Left ventricle myocardium inferior (tissue), 1 donor: ENCODE measurements at places on chromosomes 7 and 10. TPM values are rescaled to one million over a fixed set of nuclear protein-coding genes. Genes with fewer than 3 reads are reported as not detected.

HEPACAM2 gene
- not detected for total RNA-seq

CNOT4 gene
- total RNA-seq = 26.1 TPM

CPA5 gene
- not detected for total RNA-seq

NUTM2A gene
- total RNA-seq = 2.2 TPM

AKR1D1 gene
- total RNA-seq = not detected

TUBAL3 gene
- total RNA-seq = 0.36 TPM

WNT2 gene
- 0.14 TPM for total RNA-seq

CYP3A5 gene
- not detected for total RNA-seq

CHRM2 gene
- total RNA-seq = 76.2 TPM

CALHM1 gene
- total RNA-seq = not detected

GALNT17 gene
- 95.3 TPM for total RNA-seq

IL15RA gene
- total RNA-seq = 6.0 TPM

DNA sequence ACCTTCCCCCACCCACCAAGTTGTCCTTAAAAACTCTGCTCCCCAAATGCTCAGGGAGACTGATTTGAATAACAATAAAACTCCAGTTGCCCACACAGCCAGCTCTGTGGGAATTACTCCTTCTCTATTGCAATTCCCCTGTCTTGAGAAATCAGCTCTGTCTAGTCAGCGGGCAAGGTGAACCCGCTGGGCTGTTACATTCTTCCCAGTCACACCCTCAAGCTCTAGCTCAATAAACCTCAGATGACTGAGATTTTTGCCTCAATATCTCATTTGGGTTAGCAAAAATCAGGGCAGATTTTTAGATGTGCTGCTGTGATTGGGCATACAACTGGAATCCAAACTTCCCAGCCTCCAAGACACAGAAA lies 32.9 kb downstream of the SVOPL start:
- DNase-seq = no peak

DNA sequence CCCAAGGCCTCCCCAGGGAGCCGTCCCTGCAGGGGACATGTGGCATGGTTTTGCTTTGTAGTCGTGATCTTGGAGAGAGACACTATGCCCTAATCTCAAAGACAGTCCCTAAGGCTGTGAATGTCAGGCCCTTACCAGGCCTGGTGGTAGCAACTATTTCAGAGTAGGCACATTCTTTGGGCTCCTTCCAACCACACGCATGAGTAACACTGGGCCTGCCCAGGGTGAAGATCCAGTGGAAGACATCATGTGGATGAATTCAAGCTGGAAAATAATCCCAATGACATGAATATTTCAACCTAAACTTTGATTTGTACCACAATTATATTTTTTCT lies 39.5 kb upstream of the INSIG1 start:
- DNase-seq = no peak

- peak; percentile 53 for DNase-seq
These were observed 99.5 kb downstream of the HIP1 start for GRCh38 chr7:75639071-75639885.

- DNase-seq = no peak
These were observed 3.3 kb upstream of the MAT1A start for GRCh38 chr10:80292607-80293239.

DNA sequence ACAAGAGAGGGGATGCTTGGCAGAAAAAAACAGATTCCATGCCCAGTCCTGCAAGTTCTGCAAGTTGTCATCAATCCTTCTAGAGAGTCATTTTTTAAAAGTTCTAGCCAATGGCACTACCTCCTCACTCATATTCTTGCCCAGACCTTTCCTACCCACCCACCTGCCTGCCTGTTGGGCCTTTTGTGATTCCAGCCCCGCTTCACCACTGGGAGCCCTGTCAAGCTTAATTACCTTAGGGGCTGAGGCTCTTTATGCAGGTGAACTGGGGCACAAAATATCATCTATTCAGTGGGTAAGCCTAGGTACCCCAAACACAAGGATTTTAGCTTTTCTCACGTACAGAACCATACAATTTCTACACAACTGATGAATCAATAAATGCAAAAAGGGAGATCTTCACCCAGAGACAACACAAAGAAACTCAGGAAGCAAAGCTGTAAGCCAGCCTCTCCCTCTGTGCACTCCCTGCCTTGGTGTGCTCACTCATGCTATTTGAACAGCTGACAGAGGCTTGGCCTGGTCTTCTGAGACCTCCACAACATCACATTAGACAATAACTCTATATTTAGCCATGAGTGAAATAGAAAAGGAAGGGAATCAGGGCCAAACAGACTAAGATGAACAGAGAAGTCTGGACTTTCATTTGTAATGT lies 222.6 kb downstream of the HTR7 start:
- DNase-seq = no peak

GRCh38 chr7:142200206-142200605 lies 57.7 kb downstream of the PRSS58 start:
- no peak for DNase-seq

DNA sequence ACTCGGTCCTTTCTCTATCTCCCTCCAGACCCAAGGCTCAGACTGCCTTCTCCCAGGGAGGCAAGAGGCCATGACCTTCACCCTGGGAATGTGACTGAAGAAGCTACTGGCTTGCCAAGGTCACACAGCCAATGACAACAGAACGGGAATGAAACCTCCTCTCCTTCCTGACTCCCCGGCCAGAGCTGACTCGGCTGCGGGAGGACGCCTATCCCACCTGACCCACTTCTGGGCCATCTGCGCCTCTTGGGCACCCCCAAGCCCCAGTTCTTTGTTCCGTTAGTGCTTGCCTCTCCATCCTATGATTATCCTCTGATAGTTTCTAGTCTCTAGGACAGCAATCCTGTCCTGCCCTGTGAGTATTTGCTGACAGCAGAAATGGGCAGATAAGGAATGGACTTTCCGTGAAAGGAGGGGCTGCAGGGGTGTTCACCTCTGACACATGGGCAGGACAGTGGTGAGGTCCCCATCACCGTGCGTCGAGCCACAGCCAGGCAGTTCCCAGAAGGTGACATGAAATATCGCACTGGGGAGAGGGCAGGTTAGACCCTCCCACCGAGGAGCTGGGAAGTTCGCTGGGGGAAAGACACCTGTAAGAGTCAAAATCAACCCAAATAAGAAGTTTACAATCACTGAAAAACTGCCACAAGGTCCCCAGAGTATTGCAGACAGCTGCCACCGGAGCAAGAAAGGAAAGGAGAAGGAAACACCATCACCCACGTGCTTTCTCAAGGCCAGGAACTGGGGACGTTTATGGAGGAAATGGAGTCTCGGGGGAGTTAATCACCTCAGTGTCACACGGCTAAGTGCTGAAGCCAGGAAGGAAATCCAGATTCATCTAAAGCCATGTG lies 63.0 kb downstream of the INSIG1 start:
- no peak for DNase-seq

GRCh38 chr10:27256299-27257189 lies 15.9 kb upstream of the ACBD5 start:
- DNase-seq = no peak

GRCh38 chr10:96878057-96878456 lies 46.0 kb downstream of the LCOR start:
- DNase-seq = no peak

DNA sequence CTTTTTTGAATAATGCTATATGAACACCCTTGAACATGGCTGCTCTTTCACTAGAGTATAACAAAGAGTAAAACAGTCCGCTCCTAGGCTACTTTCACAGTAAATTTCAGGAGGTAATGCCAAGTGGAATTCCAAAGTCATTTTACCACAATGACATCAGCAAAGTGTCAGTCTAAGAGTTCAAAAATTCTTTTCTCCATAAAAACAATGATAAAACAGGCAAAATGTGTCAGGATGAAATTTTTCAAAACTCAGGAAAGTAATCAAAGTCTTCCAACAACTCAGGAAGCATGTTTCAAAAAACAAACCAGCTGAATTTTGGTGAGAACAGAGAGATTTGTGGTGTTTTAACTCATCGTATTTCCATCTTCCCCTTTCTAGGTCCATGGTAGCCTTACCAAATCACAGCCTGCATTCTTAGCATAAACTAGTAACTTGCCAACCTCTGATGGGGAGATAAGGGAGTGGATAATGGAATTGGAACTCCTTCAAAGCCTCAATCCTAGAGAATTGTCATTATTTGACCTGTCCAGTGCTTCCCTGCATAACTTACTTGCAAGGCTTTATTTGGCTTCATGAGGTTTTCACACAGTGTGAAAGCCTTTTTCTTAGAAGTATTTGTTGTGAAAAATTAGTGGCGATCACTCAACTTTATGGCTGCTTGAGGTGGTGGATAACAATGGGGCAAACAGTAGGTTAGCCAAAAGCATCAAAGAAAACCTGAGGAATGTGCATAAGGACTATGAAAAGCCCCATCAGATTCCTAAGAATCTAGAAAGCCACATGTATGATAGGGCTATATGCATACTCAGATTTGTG lies 302.7 kb downstream of the HDAC9 start:
- DNase-seq = no peak

- no peak for DNase-seq
These were observed 155.6 kb upstream of the PRSS58 start for GRCh38 chr7:142413280-142414000.

DNA sequence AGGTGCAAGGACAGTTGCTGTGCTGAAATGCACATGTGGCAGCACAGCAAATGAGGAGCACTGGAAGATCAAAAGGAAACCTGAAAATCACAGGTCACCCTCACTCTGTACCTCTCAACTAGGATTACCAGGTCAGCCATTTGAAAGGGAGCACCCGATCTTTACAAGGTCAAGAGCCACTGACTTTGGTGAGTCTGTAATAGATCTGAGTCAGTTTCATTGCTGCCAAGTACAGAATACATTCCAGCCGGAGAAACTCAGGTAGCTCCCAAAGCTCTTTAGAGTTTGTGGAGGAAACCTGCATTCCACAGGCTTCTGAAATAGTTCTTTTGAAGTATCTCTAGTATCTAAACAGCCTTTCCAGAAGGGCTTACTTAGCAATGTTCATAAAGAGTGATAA lies 217.5 kb downstream of the SNX13 start:
- DNase-seq = no peak

DNA sequence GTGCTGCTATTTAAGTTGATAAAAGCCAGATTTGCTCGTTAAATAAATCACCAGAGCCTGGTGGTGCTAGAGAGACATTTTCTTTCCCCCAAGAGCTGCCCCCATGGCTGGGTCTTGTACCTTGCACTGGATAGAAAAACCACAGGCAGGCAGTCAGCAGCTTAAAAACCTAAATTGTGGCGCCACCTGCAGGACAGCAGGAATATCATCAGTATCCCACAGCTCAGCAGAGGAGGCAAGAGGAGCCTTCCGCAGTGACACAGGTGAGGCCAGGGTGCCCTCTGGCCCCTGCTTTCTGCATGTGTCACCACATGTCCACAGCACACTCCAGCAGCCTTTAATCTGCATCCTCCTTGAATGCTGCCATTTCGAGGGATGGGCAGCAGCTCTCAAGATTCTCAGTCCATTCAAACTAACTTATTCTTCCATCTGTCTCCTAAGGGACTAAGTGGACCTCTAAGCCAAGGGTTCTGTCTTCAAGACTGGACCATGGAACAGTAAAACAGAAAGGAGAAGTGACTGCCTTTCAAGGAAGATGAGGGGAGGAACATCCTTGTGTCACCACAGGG lies 4.5 kb upstream of the PLXNA4 start:
- peak; percentile 64 for DNase-seq

DNA sequence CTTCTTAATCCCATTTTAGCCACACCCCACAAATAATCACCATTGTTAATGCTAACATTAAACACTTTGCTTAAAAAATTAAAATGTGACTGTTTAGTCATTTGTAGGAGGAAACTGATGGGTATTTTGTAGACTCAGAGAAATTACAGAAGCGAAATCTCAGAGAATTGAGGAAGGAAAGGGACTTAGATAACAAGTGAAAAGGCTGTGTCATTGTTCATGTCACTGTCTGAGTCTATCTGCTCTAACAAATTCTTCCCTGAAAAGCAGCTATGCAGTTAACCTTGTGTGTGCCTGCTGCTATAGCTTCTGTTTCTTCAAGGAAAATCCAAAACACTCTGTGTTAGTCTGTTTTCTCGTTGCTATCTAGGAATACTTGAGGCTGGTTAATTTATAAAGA lies 40.9 kb upstream of the PLXDC2 start:
- DNase-seq = no peak

DNA sequence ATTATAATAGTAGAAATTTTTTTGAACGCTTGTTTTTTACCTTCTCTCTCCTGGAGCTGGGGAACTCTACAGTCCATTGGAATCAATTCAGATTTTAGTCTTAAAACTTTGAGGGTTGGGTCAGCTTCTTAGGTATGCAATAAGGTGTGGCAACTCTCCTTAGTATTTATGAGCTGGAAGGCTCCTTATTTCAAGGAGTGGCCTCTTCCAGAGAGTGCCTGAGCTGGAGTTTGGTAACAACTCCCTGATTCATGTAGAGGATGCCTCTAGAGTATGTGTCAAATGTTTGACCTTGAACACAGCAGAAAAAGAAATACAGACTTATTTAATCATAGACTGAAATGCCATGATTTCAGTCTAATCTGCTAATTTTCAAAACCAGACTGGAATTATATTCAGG lies 11.1 kb downstream of the CDK14 start:
- DNase-seq = no peak

DNA sequence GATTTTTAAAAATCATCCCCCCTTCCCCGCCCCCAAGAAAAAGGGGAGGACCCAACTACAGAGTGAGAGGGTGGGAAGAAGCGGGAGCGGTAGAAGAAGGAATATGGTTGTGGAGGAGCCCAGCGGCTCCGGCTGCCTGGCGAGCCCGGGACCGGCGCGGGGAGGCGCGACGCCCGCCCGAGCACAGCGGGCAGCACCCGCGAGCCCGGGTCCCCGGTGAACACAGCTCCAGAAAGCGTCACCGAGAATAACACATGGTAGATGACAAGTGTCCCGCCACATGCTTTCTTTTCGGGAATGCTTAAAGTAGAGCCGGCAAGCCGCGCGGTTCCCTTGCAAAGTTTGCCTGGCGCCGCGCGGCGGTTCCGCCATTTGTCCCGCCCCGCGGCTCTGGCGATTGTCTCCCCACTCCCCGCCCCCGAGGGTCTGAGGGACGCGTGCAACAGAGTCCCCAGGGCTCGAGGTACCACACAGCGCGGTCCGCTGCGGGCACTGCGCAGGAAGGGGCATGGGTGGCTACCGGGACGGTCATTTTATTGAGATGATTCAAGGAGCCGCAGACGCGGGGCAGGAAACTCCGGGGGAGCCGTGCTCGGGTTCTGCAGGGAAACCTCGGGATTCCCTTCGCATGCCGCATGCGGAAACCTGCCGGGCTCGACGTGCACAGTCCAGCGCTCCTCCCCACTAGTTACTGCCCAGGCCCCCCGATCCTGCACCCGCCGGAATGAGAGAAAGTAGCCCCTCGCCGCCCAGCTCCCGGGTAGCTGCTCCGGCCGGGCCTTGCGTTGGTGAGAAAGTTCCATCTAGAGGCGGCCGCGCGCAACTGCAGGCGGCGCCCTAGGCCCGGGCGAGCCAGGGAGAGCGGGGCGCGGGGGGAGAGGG lies 781 bp upstream of the GRM8 start:
- peak; percentile 60 for DNase-seq
